ENCODE measurements at places on chromosomes 6 and 20.

DNA sequence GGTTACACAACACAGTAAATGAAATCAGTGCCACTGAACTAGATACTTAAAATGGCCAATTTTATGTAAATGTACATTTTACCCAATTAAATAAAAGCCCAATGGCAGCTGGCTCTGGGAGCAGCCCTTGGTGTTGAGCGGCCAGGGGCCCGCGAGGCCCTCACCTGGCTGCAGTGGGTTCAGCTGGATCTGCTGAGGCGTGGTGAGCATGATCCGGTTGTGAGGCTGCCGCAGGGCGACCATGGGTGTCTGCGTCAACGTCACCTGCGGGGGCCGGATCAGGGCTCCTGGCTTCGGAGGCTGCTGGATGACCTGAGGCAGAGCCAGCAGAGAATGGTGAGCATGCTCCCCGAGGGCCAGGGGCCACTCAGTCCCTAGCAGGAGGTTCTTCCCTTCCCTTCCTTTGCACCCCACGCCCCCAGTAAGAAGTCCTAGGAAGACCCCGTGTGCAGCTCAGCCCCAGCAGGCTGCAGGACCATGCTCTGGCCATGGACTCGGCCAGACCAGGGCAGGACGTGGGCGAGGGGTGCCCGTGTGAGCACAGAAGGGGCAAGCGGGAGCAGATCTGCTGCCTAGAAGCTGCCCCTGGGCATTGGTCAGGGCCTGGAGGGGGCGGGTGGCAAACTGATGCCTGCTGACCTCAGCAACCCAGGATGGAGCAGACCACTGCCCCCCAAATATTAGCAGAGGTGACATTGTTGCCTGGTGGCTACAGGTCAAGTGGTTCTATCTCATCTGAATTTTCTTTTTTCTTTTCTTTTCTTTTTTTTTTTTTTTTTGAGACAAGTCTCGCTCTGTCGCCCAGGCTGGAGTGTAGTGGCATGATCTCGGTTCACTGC lies 61.9 kb downstream of the TAF4 start:
- DNase-seq, result no peak

DNA sequence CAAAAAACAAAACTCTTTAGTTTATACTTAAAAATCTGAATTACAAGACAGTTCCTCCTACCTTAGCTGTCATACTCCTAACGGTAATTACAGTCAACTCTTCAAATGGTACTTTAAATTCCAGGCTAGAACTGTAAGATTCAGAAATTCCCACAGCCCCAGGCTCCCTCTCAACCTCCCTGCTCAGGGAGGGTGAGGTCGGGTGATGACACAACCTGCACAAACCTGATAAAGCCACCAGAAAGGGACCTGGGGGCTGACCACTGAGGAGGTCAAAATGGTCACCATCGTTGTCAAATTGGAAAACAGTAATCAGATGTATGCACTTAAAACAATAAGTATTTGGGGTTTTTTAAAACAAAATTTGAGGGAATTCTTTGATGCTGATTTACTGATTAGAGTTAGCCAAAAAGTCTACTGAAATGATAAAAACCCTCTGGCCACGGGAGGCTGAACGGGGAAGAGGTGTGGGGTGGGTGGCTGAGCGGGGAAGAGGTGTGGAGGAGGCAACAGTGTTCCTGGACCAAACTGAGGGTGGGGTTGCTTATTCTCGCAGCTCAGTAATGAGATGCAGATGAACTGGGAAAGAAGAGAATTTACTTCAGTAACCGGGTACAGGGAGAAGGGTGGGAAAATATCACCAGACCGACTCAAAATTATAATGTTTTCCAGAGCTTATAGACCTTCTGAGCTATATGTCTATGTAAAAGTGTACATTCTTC lies 52.4 kb downstream of the SLC22A1 start:
- DNase-seq, result no peak

DNA sequence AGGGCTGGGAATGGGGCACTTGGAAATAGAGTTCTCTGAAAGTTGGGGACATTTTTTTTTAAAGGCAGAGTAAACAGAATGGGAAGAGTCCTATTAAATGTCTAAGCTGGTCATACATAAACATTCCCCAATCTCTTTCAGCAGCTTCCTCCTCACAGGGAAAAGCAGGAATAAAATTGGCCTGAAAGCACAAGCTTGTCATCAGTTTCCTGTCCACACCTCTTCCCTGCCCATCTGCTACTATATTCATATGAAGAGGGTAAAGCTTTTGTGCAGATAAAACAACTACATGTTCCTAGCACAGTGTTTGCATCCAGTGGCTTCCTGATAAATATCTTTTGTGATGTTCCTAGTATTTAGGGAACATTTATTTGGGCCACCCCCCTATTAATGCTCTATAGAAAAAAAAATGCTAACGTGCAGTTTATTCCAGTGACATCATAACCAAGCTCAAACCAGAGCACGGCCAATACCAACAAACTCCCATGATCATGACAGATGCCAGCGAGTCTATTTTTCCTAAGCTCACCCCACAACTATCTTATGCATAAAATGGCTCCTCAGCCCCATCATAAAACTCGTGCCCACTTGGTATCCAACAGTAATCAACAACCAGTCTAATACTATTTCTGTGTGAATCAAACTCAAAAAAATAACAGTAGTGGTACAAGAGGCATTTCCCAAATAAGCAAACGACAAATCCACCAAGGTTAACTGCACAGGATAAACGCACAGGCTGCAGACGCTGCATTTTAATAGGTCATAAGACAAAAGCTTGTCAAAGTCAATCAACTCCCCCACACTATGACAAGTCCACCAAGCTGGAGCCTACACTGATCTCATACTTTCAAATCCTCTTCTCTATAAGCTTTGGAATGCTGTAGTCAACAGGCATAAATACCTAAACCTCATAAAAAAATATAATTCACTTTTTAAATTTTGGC lies 95.3 kb downstream of the EPB41L2 start:
- DNase-seq, result no peak

DNA sequence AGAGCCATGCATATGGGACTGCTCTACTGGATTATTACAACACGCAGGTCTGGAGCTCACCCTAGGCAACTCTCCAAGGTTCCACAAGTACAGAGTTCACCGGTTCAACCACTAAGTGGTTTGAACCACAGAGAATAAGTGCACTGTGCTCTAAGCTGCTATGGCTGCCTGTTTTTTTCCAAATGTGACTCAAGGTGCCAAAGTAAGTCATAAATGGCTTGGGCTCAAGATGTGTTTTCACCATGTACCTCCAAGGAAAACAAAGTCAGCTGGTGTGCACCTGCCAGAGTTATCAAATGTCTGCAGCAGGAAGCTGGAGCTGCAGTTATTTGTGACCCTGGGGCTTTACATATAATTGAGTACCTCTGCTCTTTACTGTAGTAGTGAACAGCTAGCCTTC lies 76.7 kb downstream of the PREP start:
- no peak for DNase-seq

DNA sequence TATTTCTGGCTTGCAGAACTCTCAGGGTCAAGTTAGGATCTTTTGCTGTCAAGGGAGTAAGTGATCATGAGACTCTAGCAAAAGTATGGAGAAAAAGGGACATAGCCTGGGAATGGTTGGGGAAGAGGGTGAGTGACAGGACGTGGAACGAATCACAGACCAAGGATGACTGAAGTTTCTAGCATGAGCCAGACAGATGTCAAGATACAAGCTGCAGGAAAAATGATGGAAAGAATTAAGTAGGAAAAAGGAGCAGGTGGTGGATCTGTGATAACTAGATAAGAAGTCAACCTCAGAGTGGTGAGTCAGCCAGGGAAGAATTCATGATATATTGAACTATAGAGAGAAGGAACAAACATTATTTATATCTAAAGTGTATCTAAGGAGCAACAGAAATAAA lies 159.8 kb upstream of the SYNDIG1 start:
- no peak for DNase-seq

GRCh38 chr6:38209371-38210260 lies 390.1 kb downstream of the ZFAND3 start:
- DNase-seq, result no peak

DNA sequence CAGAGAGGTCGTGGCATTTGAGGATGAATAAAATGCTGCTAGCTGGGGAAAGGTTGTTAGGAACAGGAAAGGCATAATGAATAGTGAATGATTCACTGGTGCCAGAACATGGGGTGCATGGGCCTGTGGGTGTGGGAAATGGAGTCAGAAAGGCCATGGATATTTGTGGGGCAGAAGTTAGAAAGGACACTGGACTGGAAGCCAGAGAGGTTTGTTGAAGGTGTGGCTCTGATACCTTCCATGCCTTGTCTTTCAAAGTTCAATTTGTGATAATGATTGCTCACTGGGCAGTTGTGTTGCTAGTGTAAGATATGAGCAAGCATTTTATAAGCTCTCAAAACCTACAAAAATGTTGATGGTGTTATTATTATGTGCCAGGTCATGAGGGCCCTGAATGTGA lies 32.7 kb downstream of the LRRC1 start:
- no peak for DNase-seq

GRCh38 chr6:117550618-117551242 lies 51.6 kb downstream of the GOPC start:
- DNase-seq, result no peak

DNA sequence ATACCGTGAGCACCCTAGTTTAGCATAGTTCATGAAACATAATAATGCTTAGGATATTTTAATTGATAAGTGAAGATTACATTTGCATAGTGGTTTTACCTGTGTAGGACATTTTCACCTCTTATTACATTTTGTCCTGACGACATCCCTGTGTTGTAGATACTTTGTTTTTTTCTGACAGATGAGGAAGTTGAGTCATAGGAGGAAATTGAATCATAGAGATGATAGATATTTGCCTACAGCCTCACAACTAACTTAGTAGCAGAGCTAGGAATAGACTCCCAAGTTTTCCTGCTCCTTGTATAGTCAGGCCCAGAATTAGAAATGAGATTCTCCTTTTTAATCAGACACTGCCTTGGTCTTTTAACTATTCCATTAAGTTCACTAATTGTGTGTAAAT lies 100.5 kb upstream of the SUPT3H start:
- DNase-seq, result no peak

DNA sequence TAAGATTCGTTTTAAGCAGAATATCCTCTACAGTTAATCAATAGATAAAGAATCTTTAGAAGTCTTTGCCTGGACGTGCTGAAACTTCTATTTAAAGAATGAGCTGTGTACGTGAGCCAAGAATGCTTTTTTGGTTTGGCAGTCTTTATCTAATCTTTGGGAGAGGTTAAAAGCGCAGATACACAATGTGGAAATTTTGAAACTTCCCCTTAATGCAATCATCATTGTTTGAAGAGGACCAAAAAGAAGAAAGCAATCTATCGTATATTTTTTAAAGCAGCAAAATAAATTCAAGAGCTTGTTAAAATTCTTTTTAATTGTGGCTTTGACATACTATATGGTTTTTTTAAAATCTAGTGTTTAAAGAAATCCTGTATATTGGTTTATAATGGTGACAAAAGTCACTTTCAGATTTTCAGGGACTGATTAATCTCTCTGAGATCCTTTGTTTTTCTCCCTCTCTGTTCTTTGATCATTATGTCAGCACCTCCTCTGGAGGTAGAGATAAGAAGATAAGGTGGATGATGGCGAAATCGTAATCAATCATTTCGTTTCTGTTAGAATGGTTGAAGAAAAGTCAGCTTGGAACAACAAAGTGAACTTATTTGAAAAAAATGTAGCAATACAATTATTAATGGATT lies 92.1 kb upstream of the FAM184A start:
- DNase-seq, result no peak

GRCh38 chr6:106397431-106397830 lies 36.9 kb downstream of the CRYBG1 start:
- no peak for DNase-seq

GRCh38 chr20:44659931-44660330 lies 8.4 kb upstream of the ADA start:
- DNase-seq, result no peak

- DNase-seq, result no peak
Observed at GRCh38 chr6:35370124-35370741, 27.9 kb downstream of the PPARD start.

DNA sequence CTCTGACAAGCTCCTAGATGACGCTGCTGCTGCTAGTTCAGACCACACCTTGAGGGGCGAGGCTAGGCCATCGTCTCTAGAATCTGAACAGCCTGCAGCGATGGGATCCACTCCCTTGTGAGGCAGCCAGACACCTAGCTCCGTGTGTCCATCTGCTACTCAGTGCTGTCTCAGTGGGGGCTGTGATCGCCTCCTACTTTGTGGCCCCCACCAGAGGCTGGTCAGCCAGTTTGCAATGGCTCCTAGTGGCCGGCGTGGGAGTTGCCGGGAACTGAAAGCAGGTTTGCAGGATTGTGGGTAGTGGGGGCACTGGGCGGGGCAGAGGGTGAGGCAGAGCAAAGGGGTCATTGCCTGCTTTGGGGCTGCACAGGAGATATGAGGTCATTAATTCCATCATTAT lies 2.8 kb downstream of the CCN5 start:
- DNase-seq, result no peak

DNA sequence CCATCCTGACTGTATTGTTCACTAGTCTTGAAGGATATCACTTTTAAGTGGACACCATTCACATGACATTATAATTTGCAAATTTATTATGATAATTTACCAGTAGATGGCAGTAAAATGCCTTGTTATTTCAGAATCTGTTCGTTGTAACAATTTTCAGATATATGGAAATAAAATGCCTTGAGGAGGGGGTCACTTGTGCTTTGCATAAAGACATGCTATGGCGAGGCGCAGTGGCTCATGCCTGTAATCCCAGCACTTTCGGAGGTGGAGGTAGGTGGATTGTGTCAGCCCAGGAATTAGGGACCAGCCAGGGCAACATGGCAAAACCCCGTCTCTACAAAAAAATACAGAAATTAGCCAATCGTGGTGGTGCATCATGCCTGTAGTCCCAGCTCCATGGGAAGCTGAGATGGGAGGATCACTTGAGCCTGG lies 9.0 kb upstream of the NCOA6 start:
- DNase-seq, result no peak

- no peak for DNase-seq
Observed at GRCh38 chr20:6533351-6533750, 234.1 kb upstream of the BMP2 start.

DNA sequence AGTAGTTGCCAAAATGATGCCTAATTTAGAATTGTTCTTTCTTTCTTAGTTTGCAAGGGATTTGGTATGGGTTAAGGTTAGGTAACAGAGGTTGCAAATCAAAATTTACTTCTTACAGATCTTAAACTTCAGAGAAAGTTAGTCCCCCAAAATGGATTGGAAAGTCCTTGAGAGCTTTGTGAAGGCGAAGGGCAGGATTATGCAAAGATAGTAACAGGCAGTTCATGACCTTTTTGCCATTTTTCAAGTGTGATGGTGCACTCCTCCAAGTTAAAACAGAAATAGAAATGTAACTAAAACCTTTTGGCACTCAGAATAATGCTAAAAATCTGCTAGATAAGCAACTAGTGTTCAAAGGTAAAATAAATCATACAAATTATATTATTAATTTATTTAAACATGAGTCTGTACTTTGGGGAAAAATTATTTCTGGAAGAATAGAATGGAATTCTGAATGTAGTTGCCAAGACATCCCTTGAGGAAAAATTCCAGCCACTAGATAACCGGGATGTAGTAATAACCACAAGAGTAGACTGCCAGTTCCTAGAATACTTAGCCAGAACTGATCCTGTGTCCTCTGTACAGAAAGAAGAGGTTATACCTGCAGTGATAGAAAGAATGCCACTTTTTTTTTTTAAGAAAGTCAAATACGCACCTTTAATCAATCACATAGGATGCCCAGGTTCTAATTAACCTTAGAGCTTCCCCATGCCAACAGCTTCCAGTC lies 31.8 kb upstream of the DAAM2 start:
- DNase-seq, result no peak

Measured in ecto neural progenitor cell (in vitro differentiated cells).